OCI-M1 (cell line): ENCODE measurements at places on chromosomes 2 and 18.
A peak's percentile ranks its signal among the peaks of the same experiment; 100 is the strongest.

DNA sequence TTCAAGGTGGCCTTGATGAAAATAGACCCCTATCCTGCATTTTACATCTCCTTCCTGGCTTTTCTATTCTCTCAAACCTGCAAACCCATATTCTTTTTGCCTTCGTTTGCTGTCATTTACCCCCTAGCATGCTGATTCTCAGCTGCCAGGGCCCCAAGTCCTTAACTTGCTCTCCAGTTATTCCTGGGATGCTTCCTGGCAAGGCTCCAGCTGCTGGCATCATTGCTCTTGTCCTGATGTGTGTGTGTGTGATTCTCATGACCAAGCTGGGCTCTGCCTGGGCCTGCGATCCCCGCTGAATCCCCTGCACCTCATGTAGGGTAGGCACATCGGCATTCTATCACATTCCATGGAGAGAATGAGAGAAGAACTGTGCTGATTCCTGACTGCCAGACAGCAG is 11.9 kb downstream of the NPAS2 start:
- no peak for DNase-seq

DNA sequence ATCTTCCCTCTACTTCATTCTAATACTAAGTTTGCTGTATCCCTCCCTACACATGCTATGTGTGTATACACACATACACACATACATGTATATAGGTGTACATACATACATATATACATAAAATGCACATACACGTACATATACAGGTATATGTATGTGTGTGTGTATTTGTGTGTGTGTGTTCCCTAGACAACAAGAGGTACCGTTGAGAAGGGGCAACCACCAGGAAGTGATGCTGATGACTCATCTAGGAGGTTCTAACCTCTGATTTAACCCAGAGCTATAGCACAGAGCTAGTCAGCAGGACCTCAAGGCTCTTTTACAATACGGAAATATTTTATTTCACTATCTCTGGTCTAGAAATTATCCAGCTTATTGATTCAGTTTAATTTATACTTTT is 139.2 kb downstream of the LAMA3 start:
- no peak for DNase-seq

GRCh38 chr2:109604597-109604996 is 9.2 kb downstream of the SEPTIN10 start:
- DNase-seq = no peak

GRCh38 chr2:65397122-65397521 is 35.3 kb downstream of the SPRED2 start:
- DNase-seq = no peak

- no peak for DNase-seq
Observed at GRCh38 chr2:43155851-43156411, 70.5 kb downstream of the ZFP36L2 start.

GRCh38 chr2:100539221-100539620 is 23.6 kb upstream of the PDCL3 start:
- DNase-seq = no peak

- no peak for DNase-seq
Observed at GRCh38 chr2:239721991-239722759, 303.0 kb downstream of the NDUFA10 start.

DNA sequence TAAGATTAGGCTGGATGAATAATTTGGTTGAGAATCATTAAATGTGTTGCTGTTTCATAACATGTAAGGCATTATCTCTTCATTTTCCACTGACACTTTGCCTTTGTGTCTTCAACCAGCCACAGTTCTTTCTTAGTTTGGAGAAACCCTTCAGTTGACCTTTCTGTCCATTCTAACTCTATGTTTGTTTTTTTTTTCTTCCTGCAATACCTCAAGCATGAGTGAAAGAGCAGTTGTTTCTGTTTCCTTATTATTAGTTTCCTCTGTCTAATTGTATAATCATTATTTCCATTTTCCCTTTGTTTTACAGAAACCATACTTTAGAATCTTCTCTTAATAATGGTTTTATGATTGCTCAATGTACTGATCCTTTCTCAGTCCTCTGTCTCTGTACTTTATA is 25.6 kb downstream of the HADHB start:
- no peak for DNase-seq

GRCh38 chr2:237704501-237705434 is 77.4 kb downstream of the LRRFIP1 start:
- peak; percentile 19 for DNase-seq

DNA sequence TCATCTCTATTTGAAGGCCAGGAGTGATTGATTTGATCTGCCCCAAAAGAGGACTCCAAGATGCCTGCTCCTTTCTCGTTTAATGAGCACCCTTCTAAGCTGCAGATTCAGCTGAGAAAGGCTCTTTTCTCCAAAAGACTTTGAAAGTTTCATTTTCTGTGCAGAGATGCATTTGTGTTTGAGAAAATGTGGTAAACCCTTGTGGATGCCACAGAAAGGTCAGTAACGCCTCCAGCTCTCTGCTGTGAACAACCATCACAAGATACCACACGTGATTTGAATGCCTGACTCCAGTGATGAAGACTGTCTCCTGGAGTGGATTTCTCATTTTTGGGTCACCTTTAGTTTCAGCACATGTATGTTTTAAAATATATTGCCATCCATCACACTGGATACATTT is 35.0 kb upstream of the CCDC85A start:
- no peak for DNase-seq

DNA sequence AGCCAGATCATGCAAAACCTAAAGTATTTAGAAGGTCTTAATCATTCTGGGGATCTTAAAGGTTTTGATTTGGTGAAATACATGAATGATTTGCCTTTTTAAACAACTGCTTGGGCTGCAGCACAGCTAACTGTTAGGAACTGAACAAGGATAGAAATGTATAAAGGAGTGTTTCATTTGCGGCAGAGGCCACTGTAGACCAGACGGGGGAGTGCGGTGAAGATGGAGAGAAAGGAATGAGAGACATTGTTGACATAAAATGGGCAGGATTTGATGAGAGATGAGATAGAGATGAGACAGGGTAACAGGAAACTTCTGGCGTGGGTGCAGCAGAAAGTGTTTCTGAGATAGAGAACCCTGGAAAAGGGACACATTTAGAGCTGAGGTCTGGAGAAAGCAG is 308.1 kb downstream of the TMX3 start:
- no peak for DNase-seq

GRCh38 chr2:30711646-30712085 is 95.6 kb downstream of the CAPN13 start:
- DNase-seq = peak; percentile 93
